Activated gamma-delta T cell (primary cell): ENCODE measurements at places on chromosomes 13 and 19.

DNA sequence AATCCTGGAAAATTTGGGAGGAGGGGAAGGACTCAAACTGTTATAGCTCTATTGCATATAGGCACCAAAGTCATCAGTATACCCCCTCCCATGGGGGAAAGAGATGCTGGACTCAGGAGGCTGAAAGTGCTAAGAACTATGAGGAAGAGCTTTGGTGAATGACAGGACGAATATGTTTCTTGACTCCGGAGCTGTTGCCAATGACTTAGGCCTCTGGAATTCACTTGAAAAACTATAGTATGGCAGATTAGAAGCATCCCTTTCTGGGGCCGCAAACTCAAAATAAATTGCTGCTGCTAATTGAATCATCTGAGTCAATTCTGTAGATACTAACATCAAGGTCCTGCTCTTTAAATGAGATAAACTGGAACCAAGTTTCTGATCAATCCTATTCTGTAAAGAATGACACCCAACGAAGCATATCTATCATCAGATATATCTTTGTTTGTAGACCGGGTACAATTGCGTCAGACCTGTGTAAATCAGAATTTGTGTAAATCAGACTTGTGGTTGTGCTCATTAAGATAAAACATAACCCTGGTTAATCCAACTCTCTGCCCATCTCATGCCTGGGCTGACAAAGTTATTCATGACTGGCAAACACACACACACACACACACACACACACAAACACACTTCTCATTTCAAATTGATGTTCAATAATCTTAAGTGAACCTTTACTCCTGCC is 1793.8 kb upstream of the PCDH20 start:
- DNase-seq, result no peak

GRCh38 chr19:31152906-31153305 is 196.3 kb downstream of the TSHZ3 start:
- no peak for DNase-seq

GRCh38 chr19:13781547-13781946 is 7.3 kb downstream of the C19orf53 start:
- no peak for DNase-seq

DNA sequence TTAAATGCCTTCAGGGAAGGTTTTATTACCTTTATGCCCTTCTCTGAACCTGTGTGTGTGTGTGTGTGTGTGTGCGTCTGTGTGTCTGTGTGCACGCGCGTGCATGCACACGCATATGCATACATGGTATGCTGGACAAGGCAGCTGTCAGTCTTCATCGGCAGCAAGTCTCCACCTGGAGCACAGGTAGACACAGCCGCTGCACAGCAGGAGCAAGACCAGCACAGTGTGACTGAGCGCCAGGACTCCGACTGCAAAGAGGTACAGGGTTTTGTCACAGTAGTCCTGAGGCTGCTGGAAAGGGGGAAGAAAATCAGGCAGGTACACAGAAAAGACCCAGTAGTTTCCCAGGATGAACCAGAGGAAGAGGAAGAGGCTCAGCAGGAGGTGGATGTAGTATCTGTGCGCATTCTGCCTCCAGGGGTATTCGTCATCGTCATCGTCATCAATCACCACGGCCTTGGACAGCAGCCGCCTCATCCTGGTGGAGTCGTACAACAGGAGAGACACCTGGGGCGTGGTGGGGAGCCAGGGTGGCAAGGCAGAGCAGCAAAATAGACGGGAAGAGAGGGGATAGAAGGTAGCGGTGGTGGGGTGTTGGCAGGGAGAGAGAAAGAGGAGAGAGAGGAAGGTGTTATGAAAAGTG is 12.8 kb upstream of the DHRS12 start:
- no peak for DNase-seq

DNA sequence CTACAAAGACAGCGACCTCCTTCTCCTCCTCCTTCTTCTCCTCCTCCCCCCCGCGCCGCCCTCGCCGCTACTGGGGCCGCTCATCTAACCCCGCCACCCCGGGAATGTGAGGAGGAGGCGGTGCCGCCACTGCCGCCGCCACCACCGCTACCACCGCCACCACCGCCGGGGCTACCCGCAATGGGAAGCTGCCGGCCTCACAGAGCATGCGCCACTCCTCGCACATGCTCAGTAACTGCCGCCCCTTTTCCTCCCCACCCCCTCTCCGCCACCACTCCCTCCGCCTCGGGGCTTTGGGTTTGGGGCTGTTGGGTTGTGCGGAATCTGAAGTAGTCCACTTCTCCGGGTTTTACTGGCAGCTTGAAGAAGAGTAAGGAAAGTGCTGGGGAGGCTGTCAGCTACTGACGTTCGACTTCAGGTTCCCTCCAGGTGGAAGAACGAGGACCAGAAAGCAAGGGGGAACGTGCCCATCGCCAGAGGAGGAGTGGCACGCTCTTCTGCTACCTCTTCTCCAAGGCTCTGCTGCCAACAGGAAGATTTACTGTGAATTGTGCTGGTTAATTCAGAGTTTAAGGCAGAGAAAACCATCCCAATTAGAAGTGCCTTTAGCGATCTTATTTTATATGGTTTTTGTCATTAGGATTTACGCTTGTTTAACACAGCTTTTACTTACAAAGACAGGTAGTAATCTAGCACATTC is at the start of gene MYCBP2:
TSS of gene MYCBP2 (minus strand) at position 190 of the 700 bp plus-strand sequence. CDS start 319 bp downstream, outside the sequence.
- DNase-seq, result peak; percentile 82

DNA sequence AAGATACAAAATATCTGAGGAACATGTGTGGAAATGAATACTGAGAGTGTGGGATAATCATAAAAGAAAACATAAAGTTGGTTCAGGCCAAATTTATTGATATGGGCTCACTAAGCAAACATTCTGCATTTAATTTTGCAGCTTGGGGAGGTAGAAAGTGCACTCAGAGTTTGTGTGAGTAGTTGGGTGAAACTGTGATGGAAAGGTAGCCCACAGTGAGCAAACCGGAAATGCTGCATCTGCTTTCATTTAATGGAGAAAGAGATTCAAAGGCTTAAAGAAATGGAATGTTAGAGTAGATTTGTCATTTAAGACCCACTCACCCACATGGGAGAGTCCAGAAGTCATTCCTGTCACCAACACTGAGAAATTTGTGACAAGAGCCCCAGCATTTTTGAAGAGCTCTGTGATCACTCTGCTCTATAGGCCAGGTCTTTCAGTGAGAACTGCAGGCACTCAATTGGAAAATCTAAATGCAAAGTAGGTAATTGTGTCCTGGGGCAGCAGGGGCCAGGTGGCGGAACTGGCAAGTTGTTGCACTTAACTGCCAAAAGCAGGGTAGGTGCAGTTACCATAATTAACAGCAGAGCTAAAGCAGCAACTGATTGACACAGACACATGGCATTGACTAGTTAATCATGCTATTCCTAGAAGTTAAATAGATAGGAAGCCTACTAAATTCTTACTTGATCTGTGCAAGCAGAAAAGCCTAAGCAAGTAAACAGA is 1228.3 kb upstream of the PCDH20 start:
- DNase-seq, result no peak

GRCh38 chr13:53126841-53127245 is 98.2 kb downstream of the OLFM4 start:
- no peak for DNase-seq

DNA sequence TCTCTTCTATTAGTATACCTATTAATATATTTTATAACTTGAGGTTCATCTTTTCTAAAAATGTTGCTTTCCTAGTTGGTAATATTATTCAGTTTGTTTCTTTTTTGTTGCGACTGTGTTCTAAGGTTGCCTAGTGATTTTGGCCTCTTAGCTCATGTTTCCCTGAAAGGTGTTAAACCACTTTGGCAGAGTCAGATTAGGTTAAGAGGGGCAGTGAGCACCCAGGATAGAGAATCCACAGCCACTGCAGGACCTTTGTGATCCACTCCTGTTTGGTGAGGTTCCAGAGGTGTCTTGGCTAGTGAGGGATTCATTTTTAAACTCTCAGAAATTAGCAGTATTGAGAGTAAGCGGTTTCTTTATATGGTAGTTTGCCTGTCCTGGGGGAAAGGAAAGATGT is 14.9 kb upstream of the GPR18 start:
- no peak for DNase-seq

- no peak for DNase-seq
Observed at GRCh38 chr19:48991873-48992580, 1.1 kb downstream of the GYS1 start.

- no peak for DNase-seq
Observed at GRCh38 chr13:27534108-27534980, 84.0 kb upstream of the MTIF3 start.

DNA sequence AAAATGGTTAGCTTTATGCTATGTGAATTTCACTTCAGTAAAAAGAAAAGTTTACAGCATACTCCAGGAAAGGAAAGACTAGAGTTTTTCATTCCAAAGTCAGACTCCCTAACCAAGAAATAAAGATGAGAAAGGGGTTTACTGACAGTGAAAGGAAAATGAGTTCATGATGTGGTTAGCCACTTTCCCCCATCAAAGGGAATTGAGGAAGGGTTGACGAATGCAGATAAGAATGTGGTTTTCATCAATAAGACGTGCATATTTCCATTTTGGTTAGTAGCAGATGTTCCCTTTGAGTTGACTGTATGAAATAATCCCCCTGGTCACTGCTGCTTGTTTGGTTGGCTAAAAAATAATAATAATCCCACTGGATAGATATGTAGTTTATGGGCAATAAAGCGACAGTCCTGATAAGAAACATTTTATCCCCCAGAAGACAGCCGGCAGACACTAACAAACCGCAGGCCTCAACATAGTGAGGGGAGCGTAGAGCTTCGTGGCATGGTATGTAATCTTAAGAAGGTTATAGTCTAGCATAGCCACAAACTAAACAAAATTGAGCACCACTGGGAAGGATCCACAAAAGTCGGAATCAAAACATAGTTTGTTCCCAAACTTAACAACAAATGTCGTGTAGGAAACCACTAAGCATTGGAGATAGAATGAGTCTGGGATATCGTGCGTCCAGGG is 114.8 kb downstream of the COL4A2 start:
- no peak for DNase-seq

DNA sequence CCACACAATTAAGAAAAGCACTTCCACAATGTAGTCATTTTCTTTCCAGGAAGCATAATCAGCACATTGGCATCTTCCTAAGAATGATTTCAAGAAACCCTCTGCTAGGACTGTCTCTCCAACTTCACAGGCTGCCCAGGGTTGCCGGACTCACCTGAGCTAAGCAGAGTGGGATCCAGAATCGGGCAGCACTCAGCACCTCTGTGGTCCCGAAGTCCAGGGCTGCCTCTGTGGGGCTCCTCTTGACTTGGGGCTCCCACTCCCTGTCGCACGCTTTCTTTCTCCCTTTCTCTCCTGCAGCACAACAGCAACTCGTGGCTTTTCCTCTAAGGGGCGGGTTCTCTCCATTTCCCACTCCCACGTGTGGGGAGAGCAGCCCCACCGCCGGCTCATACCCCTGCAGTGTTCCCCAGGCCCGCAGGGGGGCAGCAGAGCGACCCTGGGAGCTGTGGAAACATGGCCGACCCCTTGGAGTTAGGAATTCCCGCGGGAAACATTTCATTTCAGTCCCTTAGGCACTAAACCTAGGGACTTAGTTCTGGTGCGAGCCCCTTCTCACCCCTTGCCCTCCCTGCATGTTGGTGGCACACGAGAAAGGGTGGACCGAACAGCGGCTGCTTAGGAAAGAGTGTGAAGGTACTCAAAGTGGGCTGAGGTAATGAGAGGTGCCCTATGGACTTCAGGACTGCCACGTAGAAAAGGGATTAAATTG is at the start of gene TMEM272:
TSS of gene TMEM272 (minus strand) at position 316 of the 712 bp plus-strand sequence. CDS start 6,647 bp downstream, outside the sequence.
- DNase-seq, result peak; percentile 9

GRCh38 chr13:78764665-78765064 is 105.7 kb upstream of the OBI1 start:
- DNase-seq, result no peak

DNA sequence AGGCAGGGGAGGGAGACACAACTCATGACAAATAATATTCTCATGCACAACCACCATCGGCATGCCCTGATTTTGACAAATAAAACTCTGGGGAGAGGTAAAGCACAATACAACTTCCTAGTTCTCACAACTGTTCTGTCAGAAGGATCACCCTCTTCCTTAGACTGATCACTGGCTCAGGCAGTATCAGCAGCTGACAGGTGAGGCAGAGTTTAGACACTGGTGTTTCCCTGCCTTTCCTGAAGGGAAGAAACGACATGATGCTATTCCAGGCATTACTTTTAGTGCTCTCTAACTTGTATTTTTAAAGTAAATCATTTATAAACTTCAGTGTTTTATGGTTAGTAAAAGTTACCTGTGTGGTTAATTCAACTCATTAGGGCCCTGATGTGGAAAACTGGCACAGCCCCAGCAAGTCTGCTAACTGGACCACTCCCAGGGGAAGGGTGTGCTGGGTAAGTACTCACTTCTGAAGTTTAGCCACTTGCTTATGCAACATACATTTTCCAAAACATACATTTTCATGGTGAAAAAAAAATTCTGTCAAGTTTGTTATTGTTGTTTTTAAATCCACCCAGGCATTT is 82.8 kb downstream of the CRYL1 start:
- no peak for DNase-seq

GRCh38 chr13:72004246-72004645 is 137.2 kb upstream of the DACH1 start:
- DNase-seq, result no peak

DNA sequence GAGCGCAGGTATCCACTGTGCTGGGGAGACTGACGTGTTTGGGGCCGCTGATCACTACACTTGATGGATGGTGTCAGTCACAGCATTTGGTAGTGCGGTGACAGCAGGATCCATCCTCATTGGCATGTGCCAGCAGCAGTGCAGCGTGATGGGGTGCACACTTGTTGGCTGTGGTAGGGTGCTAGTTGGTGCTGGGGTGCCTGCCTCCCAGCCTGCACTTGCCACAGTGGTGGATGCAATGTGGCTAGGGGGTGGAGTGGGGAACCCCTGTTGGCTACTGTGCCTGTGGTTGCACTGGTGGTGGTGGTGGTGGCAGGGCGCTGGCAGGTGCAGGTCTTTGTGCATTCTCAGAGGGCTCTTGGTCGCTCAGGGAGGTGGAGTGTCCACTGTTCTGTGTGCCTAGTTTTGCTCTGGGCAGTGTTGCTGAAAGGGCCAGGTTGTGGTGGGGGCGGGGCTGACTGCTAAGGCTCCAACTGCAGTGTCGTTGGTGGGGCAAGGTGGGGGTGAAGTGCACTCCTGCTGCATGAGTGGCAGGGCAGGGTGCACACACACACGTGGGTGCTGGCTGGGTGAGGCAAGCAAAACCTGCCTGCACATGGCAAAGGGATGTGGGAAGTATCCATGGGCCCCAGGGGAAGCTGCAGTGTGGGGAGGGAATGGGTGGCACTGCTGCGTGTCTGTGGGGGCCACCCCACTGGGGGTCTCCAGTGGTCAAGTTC is 84.8 kb downstream of the ZMYM2 start:
- DNase-seq, result no peak

DNA sequence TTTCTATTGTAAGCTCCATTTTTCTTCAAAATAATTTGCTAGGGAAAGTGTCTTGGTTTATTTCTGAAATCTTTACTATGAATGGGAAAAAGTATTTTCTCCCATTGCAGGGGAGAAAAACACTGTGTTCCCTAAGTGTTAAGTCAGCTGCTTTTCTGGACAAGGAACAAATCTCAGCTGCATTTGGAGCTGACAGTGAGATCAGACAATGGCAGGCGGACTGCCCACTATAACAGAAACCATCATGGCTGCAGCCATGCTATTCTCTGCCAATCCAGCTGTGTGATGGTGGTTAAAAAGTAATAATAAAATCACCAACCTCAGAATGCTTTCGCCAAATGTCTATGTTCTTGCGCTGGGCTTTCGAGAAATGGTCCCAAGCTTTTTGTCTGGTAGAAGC is 302.7 kb downstream of the DNAJC15 start:
- DNase-seq, result no peak

- no peak for DNase-seq
Observed at GRCh38 chr19:17455308-17456123, 5.2 kb downstream of the NXNL1 start.
